ENCODE measurements at places on chromosomes 6 and 20.

DNA sequence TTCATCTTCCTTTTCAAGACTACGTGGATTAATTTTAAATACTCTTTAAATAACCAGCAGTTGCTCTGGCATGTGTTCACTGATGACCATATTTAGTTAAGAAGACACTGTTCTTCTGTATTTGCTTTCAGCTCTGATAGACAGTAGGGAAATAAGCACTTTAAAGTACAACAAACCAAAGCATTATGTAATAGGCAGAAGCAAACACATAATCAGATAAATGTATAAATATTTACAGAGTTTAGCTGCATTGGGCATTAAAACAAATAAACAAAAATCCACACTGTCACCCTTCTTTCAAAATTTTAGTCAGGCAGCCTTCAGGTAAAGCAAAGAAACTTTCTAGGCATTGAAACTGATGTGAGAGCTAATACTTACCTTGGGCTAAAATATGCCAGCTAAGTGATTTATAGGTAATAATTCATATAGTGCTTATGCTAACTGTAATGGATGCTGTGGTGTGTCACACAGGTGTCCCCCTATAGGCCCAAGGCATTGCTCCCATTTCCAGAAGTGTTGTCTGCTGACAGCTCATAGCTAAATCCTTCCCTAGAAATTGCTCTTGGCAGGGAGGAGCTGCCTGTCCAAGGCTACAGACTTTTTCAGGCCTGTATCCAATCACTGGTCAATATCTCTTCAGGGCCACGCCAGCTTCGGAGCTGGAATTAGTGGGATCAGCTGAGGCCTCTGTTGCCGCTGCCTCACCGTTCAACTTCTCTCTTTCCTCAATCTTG is 111.5 kb upstream of the CITED2 start:
- DNase-seq, result no peak

GRCh38 chr20:60937585-60937984 is 314.5 kb upstream of the CDH4 start:
- no peak for DNase-seq

GRCh38 chr6:83047065-83047754 is 18.4 kb downstream of the UBE3D start:
- no peak for DNase-seq

GRCh38 chr6:101937108-101937507 is 543.6 kb downstream of the GRIK2 start:
- no peak for DNase-seq

- DNase-seq, result peak; percentile 27
These were observed 8.7 kb upstream of the CCR6 start for GRCh38 chr6:167113935-167114910.

DNA sequence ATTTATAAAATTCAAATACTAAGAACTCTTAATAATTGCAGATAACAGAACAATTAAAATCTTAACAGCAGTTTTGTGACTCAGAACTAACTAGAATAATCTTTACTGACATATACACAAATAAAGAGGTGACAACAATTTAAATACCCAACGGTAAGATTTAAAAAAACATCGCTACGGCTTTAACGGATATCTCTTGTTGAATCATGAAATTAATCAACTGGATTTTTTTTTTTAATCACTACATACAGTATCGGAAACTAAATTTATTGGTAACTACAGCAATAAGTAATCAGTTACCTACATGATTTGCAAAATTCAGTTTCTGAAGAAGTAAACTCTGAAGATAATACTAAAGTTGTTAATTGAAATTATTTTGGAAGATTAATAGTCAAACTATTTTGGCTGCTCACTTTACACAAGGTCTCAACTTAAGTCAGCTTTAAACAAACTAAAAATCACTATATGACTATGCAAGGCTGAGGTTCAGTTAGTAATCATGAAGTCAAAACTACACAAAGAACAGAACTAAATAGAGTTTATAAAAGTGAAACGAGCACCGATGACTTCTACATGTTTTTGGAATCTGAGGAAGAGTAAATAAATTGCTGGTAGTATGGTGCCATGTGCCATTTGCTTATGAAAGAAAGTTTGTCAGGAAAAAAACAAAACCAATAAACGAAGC is 128.8 kb downstream of the HUS1B start:
- no peak for DNase-seq

Data from T-cell (primary cell).